Activated CD4-positive, alpha-beta T cell treated with anti-CD3 and anti-CD28 coated beads, Interleukin-2, Interleukin-4, amounts not matched to agents 100 ng/mL and 50 ng/mL, durations not matched to agents 16 hours and 8 hours (primary cell): ENCODE measurements at places on chromosomes 1 and 21.

DNA sequence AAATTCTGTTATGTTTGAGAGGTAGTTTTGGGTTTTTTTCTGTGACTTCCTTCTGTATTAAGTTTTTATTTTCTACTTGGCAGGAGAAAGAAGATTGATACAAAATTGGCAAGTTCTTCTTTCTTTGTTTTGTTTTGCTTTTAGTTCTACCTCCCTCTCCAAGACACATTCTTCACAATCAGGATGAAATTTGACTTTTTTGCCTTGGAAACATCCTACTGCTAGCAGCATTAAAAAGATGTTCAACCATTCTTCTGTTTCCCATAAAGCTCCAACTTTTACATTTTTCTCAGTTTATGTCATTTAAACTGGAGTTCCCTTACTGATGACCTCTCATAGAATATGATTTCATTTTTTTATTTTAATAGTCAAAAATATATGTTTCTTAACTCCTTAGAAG, 234.8 kb downstream of the NCAM2 start:
- no peak for DNase-seq

DNA sequence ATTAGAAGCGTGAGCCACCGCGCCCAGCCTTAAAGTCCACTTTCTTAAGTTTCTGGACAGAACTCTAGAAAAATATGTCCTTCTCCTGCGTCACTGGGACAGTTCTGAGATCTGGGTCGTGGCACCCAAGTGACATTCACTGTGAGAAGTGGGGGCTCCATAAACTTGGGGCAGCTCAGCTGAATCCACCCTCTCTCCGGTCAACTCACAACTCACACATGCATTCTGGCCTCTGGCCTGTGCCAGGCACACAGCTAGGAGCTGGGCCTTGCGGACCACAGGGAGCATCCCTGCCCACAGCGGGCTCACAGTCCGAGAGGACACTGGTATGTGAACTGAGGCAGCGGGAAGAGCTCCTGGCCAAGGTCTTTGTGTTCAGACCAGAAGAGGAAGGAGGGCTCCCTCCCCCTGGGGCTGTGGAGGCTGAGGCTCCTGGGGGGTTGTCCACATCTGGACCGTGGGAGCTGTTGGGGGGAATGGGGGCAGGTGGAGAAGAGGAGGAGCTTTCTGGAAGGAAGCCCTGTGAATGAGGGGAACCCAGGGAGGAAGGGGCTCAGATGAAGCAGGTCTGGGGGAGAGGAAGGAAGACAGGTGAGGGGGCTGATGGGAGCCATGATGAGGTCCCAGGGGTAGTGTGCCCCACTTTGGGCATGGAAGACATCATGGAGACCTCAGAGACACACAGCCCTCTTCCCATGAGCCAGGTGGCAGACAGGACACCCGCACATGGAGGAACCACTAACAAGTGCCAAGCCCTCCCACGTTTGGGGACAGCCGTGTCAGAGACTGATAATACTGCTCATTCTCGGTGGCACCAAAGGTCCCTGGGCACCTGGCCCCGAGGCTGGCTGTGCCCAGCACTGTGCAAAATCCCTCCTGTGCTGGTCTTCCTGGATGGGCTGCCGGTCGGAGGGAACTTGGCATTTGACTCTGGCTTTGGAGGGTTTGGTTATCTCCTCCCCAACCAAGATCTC, 191.0 kb upstream of the VAMP3 start:
- no peak for DNase-seq

DNA sequence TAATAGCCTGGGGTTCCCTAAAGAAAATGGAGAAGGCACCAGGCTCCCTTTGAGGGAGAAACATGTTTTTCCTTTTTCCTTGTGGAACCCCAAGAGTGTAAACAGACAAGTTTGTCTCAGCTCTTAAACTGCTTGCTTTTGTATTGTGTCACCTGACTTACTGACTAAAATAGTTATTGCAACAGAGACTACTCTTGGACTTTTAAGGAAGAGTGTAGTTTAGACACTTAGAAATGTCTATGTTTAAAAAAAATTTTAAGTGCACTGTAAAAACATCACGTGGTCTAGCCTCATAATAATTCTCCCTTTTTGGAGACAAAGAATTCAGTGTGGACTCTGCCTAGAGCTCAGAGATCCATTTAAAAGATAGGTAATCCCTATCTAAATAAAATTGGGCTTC, 141.1 kb downstream of the TRIM33 start:
- DNase-seq: no peak

DNA sequence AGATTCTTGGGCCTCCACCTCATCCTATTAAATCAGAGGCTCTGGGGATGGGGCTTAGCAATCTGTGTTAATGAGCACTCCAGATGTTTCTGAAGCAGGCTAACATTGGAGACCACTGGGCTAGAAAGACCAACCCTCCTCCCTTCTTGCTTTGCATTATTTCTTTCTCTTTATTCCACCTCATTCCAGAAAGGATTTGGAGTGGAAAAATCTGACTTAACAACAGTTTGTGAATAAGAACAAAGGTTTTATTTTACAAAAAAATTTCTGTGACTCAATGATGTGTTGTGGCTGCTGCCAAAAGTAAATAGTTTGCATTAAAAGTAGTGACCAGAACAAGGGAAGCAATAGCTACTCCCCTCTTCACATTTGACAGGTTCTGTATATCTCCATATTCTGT, 79.4 kb downstream of the TGFB2 start:
- DNase-seq: no peak

- DNase-seq: no peak
These were observed 534.2 kb upstream of the PLXNA2 start for GRCh38 chr1:208778417-208778816.

- no peak for DNase-seq
These were observed 110.3 kb downstream of the TIAM1 start for GRCh38 chr21:31233711-31234110.
